ENCODE measurements at places on chromosomes 7 and 10.

GRCh38 chr7:48114115-48114514 is 25.1 kb downstream of the UPP1 start:
- DNase-seq, result no peak

DNA sequence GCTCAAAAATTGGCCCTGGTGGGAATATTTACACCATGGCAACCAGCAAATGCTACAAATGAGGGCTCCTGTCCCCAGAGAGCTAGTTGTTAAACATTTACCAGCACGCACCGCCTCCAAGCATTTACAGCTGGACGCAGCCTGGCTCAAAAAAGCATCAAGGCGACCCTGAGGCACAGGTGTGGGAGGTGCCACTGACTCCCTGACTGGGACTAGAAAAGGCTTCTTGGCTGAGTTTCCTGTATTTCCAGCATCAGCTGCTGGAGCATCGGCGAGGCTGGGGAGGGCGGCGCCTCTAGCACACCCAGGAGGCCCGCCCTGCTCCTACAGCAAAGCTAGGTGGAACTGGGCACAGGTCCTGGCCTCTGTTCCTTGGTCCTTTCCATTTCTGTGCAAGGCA is 43.5 kb upstream of the ZRANB1 start:
- DNase-seq, result no peak

- DNase-seq, result no peak
Observed at GRCh38 chr10:101453318-101453717, 99.4 kb downstream of the BTRC start.

- no peak for DNase-seq
Observed at GRCh38 chr7:142804728-142805207, 34.0 kb downstream of the PRSS2 start.

DNA sequence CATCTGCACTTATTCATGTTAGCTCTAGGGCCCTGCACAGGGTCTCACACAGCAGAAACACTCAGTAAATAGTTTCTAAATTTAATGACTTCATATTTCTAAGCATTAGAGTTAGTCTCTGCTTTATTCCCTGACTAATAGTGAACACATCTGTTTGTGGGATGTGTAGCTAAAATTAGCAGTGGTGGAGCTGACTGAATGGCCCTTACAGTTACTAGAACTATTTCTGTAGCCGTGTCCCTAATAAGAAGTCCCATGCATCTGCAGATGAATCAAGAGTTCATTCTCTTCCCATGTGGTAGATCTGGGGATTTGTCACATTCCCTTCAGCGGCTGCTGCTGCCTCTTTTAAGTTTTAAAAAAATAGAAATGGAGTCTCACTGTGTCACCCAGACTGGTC is 11.7 kb downstream of the MAP3K8 start:
- no peak for DNase-seq

DNA sequence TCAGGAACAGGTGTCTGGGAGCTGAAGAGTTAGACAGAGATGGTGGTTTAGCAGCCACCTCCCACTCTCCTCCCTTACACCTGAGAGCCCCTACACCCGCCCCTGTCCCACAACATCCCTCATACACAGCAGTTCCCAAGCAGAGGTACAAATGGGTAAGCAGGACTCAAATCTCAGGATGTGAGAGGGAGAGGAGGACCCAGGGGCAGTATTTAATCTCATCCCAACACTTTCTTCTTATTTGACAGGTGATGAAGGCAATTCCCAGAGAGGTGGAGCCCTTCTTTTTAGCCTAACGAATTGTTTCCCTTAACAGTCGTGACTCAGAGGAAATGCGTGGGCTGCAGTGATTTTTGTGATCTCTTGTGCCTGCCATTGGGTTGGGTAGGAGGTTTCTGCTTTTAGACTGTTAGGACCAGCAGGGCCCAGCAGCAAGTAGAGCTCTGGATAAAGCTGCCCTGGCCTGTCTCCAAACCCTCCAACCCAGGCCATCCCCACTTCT is 191.3 kb downstream of the HECW1 start:
- no peak for DNase-seq

DNA sequence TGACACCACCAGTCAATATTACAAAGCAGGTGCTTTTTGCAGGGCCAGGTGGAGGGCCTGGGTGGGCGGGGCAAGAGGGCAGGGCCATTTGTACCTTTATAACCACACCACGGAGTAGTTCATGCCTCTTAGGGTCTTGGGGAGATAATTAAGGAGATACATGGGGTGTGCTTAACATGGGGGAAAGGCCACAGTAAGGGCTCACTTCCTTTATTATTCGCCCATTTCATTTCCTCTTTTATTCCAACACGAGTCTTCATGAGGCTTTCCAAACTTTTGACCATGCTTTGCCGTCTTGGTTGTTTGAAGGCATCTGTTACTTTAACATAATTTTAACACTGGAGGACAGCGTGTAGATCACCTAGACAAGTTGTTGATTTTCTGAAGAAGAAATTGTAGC is 33.3 kb upstream of the LYZL2 start:
- no peak for DNase-seq

DNA sequence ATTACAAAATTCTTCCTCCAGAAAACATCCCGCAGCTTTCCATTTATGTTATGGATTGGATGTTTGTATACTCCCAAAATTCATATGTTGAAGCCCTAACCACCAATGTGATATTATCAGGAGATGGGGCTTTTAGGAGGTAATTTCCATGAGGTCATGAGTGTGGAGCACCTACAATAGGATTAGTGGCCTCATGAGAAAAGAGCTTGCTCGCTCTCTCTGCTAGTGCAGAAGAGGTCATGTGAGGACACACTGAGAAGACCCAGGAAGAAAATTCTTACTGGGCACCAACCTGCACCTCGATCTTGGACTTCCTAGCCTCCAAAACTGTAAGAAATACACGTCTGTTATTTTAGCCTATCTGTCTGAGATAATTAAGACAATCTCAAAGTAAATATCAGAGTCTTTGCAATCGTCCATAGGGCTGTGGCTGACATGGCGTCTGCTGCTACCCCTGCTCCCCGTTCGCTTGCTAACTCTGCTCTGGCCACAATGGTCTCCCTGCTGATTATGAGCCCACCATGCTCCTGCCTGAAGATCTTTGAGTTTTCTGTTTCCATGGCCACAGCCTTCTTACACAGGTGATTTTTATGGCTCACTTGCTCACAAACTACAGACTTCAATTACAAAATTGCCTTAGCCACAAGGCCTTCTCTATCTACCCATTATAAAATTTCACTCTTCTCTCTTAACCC is 333.3 kb downstream of the CACNA2D1 start:
- no peak for DNase-seq

GRCh38 chr7:154695836-154696235 is 307.1 kb downstream of the PAXIP1 start:
- no peak for DNase-seq

GRCh38 chr10:19895500-19895899 is 79.3 kb downstream of the PLXDC2 start:
- DNase-seq, result no peak

- DNase-seq, result no peak
Observed at GRCh38 chr10:75013007-75013406, 98.4 kb upstream of the SAMD8 start.

GRCh38 chr10:78777867-78778266 is 290.9 kb upstream of the ZMIZ1 start:
- DNase-seq, result no peak

GRCh38 chr7:5652829-5653228 is 128.6 kb downstream of the RNF216 start:
- DNase-seq, result no peak

DNA sequence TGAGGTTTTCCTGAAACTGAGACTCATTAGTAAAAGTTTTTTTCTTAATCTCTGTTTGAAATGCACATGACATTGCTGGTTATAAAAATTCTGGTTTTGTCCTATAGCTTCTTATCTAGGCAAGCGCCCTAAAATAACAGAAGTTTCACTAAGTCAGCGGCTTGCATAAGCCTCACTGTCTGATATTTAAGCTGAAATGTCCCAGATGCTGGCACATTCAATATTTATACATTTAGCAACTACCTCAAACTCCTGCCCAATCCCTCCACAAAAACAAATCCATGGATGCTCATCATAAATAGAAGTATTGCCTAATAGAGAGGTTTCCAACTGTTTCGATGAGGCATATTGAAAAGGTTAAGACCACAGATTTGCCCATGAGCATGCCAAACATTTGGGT is 83.1 kb upstream of the EGR2 start:
- no peak for DNase-seq

- DNase-seq, result no peak
Observed at GRCh38 chr7:150954986-150955518, 23.1 kb downstream of the KCNH2 start.

GRCh38 chr10:22705527-22705926 is 8.9 kb downstream of the PIP4K2A start:
- no peak for DNase-seq

- no peak for DNase-seq
Observed at GRCh38 chr7:7639847-7640220, 718 bp upstream of the UMAD1 start.
